IPS-NIHi11 (cell line): ENCODE measurements at places on chromosomes 3 and 15.

GRCh38 chr3:18066899-18067582 is 324.6 kb upstream of the TBC1D5 start:
- DNase-seq: no peak

- DNase-seq: no peak
These were observed 52.7 kb upstream of the GRIP2 start for GRCh38 chr3:14592836-14593235.

GRCh38 chr3:111998636-111999483 is at the start of gene TAGLN3:
Gene TAGLN3, plus strand, starts transcription at chr3:111998922. Its CDS starts 501 bp downstream, at chr3:111999423.
- DNase-seq: peak; percentile 73

- peak; percentile 74 for DNase-seq
These were observed 132.9 kb downstream of the TPRG1 start for GRCh38 chr3:189304465-189305351.

DNA sequence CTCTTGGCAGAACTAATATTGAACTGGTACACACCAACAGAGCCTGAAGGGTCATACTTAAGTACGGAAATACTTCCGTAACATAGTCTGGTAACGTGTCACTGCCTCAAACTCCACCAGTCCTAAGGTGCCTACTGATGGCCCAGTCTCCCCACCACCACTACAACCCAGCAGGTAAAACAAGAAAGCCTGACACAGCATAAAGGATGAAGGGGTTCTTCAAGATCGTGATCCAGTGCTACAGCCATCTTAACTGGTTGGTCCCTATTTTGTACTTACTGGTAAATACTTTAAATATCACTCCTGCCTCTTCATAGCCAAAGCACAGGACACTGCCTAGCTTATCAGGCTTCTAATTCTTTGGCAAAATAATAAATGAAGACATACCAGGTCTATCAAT is 46.5 kb downstream of the PEAK1 start:
- no peak for DNase-seq

- peak; percentile 43 for DNase-seq
These were observed 307.0 kb upstream of the ROPN1 start for GRCh38 chr3:124298951-124299350.

DNA sequence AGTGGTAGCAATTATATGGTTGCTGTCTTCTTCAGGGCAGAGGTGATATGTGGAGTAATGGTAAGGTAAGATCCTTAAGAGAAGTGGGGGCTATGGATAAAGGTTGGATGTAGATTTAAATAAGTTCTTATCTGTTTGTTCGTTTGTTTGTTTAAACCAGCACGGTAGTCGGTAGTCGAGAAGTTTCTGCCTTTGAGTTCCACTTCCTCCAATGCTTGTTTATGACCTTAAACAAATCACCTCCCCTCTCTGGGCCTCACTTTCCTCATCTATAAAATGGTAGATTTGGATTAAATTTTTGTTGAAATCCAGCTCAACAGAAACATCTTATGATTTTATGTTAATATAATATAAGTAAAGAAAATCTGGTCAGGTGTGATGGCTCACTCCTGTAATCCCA is 11.8 kb downstream of the DAPK2 start:
- DNase-seq: no peak

DNA sequence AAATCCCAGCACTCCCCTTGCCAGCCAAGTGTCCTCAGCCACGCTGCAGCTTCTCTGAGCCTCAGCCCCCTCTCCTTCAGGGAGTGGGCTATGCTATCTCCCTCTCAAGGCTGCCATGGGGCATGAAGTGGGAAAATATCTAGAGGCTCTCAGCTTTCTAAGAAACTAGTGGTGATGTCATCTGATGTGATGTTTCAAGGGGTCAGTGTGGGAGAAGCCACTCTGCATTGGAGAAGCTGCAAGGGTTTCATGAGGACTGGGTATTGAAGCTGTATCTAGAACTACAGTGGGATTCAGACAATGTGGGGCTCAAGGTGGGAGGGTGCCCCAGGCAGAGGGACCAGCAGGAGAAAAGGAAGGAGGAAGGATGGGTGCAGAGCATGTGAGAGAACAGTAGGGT is 210.2 kb downstream of the TLE3 start:
- no peak for DNase-seq

- DNase-seq: no peak
These were observed 197.7 kb downstream of the CD47 start for GRCh38 chr3:107892955-107893624.

GRCh38 chr15:56869573-56869972 is 48.9 kb upstream of the TCF12 start:
- peak; percentile 15 for DNase-seq

DNA sequence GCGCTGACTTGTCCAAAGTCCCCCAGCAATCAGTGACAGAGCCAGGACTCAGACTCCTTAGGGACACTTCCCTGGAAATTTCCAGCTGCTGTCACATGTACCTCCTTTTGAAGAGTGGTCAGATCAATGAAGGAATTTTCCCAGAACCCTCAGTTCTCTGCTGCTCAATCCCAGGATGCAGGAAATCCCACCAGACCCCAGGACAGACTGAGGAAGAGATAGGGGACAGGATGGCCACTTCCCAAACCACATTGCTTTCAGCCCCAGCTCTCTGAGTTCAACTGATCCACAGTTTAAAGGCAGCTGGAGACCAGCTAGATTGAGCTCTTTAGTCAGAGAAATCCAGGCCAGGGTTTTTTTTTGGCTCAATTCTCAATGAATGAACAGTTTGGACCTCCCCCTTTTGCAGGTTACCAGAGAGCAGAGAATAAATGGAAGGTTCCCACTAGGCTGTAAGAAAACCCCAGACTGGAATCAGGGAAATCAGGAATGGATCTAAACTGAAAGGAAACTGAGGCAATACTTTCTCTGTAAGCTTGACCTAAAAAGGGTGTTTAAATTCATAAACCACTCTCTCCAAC is 1.5 kb downstream of the CYP1A1 start:
- DNase-seq: peak; percentile 85

GRCh38 chr15:39781147-39781966 is 1.3 kb downstream of the FSIP1 start:
- no peak for DNase-seq

- no peak for DNase-seq
These were observed 34.7 kb downstream of the XXYLT1 start for GRCh38 chr3:195236076-195236798.

GRCh38 chr3:64176461-64176996 is 48.7 kb downstream of the PRICKLE2 start:
- no peak for DNase-seq

DNA sequence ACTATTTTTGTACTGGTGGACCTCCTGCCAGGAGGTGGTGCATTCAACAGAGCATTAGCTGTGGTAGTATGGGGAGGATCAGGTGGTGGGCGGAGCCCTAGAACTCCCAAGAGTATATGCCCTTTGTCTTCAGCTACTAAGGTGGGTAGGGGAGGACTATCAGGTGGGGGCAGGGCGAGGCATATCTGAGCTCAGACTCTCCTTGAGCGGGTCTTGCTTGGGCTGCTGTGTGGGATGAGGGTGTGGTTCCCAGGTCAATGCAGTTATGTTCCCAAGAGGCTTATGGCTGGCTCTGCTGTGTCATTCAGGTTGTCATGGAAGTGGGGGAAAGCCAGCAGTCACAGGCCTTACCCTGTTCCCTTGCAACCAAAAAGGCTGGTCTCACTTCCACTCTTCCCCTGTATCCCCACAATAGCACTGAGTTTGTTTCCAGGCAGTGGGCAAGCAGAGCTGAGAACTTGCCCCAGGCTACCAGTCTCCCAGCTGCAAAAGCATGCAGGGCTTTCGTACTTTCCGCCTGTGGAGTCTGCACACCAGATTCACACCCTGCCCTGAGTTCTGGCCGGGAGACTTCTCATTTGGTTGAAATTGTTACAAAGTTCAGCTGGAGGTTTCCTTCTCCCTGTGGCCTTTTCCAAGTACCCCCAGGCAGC is 93.7 kb upstream of the DPPA4 start:
- DNase-seq: no peak

DNA sequence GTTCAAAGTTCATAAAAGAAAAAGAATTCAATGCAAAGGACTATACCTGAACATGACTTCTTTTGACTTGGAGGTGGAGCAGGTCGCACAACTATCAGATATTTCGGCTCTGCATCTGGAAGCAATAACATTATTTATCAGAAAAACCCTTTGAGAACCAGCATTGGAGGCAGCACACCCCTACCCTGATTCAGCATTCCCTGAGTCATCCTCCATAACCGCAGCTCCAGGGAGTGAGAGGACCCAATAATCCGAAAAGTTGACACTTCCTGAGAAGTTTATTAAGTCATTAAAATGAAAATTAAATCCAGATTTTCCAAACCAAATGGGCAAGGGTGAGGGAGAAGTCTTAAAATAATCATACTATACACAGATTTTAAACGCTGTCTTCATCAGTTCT is 90.6 kb downstream of the ABI3BP start:
- no peak for DNase-seq

DNA sequence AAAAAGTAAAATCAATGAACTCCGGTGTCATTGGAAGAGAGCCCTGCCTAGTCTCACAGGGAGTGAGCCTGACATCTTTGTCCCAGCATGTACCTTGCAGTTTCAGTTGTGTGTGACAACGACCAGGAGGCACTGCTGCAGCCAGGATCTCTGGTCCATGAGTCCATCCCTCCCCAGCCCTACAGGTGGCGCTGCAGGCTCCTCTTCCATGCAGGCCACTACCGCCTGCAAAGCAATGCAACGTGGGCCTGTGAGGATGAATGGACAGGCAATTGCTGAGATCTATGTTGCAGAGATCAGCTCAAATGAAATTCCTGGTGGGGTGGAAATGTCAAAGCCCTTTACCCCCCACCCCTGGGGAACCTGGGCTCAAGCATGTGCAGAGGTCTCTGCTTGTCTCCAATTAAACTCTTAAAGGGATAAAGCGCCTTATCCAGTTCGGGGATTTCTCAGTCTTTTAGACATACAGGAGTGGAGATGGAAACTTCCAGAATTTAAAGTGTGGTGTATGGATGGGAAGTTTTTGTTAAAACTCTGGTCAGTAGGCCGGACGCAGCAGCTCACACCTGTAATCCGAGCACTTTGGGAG is 35.8 kb downstream of the TKT start:
- DNase-seq: peak; percentile 90

DNA sequence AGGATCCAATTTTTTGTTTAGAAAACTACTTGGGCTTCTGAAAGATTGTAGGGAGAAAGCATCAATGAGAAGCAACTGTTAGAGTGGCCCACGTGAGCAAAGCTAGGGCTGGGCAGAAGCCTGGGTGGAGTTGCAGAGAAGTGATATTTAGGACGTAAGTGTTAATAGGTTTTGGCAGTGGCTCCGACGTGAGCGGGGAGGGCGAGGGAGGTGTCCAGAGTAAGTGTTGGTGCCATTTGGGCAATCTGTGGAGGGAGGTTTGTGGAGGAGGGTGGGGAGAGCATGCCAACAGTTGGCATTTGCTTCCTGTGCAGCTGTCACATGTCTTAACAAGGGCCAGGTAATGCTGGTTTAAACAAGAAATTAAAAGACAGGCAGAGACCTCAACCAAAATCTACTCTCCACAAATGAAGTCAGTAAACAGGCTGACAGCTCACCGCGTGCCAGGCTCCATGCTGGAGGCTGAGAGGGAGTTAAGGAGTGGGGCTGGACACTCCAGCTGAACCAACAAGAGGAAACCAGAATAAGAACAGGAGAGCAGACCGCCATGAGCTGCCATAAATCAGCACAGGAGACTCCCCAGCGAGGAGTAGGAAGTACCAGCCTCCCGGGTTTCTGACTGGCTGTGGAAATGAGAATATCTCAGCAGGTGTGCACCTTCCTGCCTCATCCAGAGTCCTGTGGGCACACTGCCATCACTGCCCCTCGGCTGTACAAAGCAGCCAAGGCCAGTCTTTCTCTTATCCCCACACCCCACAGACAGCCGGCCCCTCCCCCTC is 232.6 kb downstream of the ABHD5 start:
- no peak for DNase-seq

DNA sequence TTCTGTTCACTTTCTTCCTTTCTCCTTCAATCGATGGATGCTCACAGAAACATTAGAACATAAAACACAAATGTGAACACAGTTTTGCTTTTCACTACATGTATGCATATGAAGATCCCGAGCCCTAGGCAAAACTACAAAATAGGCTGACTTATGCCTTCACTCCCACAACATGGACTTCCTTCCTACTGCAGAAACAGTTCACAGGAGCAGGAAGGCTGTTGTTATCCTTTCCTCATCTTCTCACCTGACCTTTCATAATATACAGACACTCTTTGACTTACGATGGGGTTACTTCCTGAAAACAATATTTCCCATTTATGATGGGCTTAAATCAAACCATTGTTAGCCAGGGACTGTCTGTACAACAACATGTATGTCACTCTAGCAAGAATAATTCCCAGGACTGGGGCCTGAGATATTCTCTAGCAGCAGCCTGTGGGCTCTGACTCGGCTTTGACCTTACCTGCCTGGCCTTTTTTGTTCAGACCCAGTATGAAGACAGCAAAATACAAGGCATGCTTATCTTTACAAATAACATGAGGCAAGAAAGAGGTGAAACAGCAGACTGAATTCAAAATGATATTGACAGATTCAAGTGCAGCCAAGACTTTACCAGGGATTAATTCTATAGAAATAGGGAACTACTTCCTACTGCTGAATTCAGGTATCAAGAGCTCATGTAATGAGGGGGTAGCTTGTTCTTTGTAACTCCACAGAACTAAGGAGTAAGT is 51.8 kb upstream of the PLXND1 start:
- no peak for DNase-seq

DNA sequence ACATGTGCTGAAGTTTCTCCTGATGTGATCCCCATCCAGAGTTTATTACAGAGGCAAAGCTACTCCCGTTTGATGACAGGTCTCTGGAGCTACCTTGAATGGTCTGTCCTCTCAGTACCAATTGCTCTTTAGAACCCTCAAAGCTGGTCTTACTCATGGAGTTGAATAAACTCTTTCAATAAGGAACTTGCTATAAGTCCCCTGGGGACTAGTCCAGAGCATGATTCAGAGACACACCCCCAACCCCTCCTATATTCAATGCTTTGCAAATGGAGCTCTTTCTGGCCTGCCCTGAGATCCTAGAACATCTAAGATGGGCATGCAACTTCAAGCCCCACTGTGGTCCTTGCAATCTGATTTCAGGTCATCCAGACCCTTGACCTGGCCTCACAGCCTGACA is 23.9 kb upstream of the TPM1 start:
- no peak for DNase-seq

DNA sequence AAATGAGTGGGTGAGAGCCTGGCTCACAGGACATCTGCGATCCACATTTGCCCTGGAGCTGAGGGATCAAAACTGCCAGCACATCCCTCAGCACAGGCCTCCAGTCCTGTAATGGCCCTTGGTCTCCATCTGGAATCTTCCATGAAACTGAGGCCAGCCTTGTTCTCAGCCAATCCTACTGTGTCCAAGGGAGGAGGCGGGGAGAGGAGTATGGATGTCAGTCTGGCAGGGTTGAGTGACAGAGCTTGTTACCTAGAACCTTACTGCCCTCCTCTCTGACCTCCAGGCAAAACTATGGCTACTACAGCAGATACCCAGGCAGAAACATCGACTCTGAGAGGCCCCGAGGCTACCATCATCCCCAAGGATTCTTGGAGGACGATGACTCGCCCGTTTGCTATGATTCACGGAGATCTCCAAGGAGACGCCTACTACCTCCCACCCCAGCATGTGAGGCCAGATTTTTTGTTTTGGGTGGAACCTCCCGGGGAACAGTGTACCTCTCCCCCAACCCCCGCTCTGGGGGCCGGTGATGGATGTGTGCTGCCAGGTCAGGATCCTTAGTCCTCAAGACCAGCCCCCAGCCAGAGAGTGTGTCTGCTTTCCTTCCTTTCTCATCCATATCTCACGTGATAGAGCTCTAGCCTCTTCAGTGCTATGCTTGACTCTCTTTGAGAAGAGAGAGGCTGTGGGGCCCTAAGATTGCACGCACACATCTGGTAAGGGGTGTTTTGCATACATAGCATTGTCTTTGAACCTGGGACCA is 41.3 kb downstream of the CHDH start:
- peak; percentile 40 for DNase-seq
